NCI-H1092 treated with DMSO at 0.1 percent for 48 hours (cell line): ENCODE measurements at places on chromosomes 6 and 20.

GRCh38 chr6:20115246-20115980 lies 96.9 kb downstream of the MBOAT1 start:
- no peak for DNase-seq

DNA sequence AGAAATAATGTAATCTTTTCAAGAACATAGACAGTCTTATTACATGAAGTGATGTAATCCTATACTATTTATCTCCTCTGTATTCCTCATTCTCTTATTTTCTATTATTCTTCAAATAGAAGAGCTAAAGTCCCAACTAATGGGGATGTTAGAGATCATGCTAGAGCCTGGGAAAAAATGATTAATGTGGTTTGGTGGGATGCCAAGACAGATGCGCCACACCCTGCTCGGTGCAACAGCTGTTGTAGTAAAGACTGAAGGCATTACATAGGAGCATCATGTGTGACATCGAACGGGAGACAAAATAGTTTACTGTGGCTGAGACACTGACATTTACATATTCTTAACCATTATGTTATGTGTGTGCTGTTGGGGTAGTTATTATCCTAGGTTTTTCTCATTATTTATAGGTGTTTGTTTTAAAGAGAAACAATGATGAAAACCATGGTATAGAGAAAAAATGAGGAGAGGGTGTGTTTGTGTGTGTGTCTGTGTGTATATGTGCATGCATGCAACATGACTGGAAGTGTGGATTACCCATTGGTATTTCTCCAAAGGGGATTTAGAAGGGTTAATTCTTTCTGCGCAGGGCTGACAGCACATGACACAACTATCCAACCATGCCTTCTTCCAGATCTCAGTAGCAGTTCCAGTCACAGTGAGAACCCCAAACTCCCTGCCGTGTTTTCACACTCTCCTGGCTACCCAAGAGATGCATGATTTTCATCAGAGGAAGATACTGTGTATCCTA lies 155.3 kb downstream of the EYA4 start:
- DNase-seq: no peak

GRCh38 chr6:106446983-106447382 lies 86.5 kb downstream of the CRYBG1 start:
- DNase-seq: no peak

DNA sequence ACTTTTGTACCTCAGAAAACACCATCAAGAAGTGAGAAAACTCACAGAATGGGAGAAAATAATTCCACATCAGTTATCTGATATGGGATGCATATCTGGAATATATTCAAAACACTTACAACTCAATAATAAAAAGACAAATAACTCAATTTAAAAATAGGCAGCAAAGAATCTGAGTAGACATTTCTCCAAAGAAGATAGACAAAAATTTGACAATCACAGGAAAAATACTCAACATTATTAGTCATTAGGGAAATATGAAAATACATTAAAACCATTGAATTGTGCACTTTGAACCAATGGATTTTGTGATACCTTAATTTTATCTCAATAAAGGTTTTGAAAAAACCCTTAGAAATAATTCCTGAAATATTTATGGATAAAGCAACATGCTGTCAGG lies 36.9 kb upstream of the STMND1 start:
- no peak for DNase-seq

GRCh38 chr20:52590100-52590499 lies 382.1 kb upstream of the TSHZ2 start:
- no peak for DNase-seq

DNA sequence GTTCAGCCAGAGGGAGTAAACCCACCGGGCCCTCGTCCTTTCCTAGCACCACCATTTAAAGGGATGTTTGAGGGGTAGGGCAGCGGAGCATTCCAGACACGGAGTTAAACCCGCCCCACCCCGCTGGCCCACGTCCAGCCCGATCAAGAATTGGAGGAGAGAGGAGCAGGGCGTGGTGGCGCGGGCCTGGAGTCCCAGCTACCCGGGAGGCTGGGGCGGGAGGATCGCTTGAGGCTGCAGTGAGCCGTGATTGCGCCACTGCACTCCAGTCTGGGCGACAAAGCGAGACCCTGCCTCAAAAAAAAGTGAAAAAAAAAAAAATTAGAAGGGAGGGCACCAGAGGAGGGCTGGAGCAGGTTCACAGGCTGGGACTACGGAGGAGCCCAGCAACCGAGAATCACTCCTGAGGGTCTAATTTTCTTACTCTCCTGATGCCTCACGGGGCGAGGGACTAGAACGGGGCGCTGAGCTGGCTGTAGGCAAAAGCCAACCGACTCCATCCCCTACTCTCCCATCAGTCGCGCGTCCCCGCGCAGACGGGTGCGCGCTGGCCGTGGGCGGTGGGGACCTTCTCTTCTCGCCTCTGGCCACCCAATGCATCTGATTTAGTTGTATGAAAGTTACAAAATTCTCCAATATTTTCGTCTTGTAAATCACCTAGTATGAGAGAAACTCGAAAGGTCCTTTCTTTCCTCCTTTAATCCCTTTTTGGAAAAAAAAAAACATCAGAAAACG lies 6.1 kb upstream of the HSPA1B start:
- DNase-seq: peak; percentile 42

- DNase-seq: no peak
Observed at GRCh38 chr6:39752835-39753724, 27.9 kb upstream of the KIF6 start.

- DNase-seq: no peak
Observed at GRCh38 chr6:106165885-106166485, 79.8 kb downstream of the PRDM1 start.

DNA sequence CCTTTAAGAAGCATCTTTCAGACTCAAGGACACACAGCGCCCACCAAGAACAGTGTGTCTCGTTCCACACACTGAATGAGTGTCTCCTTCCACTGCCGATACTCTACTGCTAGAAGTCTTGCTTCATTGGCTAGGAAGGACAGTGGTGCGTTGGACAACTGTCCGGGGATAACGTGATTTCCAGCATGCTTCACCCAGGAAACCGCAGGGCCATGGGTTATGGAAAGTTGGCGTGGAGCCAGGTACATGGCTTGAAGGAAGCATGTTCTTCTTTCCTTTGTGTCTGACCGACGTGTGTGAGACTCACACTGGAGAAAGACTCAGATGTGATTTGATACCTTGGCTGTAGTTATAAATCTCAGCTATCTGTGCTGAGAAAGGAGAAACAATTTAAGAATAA lies 73.2 kb downstream of the SMOC2 start:
- DNase-seq: no peak

- DNase-seq: no peak
Observed at GRCh38 chr6:79842376-79843040, 104.8 kb downstream of the ELOVL4 start.

DNA sequence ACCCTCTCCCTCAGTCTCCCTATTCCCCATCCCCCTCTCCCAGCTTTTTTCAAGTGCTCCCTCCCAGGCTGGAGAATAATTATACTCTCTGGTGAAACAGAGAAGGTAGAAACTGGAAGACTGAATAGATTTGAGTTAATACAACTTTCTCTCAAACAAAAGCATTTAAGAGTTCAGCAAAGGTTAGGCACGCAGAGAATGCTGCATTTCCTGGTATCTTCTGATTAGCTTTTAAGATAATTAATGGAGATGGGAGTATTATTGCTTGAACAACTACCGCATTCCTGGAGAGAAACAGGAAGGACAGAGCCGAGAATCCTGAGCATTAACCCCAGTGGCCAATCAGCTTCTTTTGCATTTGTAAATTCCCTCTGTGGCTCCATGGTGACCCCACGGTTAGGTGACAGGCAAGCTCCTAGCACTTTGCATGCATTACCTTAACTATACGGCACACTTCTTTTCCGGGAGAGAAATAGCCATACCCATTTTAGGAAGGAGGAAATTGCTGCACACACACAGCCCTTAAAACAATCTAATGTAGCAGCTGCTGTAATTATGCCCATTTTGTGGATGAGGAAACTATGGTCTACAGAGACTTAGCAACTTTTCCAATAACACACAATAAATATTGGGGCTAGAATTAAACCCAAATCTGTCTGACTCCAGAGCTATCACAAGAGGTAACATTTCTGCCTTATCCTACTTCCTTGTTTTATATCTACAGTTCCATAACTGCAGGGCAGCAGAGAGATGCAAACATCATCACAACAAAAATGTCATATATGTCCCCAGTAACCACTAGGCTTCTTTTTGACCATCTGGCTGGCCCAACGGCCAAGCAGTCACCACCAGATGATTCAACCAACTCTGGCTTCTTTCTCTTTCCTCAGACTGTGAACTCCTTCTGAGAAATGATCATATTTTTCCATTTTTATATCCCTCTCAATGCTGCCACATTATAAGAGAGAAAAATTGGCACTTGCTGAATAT lies 169.9 kb downstream of the CD24 start:
- no peak for DNase-seq

DNA sequence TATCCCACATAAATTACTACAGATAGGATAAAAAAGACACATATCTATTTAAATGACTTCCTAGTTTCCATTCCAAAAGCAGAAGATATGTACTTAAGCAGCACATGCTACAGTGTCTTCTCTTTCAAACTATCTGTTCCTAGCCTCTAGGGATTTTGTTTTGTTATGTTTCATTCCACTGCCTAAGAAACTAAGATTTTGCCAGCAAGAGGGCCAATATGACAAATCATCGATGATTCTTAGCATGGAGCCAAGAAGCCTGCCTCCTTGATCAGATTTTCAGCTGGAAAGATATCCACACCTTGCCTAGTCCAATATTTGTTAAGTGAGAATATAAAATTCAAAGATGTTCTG lies 7.0 kb downstream of the SNX5 start:
- DNase-seq: no peak

- no peak for DNase-seq
Observed at GRCh38 chr6:26629359-26629758, 30.2 kb downstream of the ZNF322 start.
